Tibial nerve (tissue), 4 donors: ENCODE measurements at places on chromosomes 13 and 19.

GRCh38 chr19:45676851-45677263, 8.8 kb downstream of the GIPR start:
- no peak for DNase-seq

- no peak for DNase-seq
Measured at GRCh38 chr13:94415500-94416237, 63.8 kb downstream of the DCT start.

DNA sequence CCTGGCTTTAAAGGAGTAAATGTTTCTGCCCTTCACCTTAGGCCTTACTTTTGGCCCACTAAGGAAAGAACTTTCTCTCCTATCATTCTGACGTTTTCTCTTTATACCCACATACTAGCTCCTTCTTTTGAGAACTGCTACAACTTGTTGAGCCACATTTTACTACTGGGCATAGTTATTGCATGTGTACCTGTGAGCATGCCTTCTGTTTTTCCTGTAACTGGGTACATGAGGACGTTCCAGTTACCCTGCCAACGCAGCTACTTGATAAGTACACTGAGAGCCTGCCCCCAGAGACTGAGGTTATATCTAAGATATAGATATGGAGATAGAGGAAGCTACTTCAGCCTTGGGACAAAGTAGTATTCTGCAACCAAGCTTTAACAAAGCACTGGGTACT, 3.5 kb downstream of the CCDC169 start:
- DNase-seq = no peak

- peak; percentile 60 for DNase-seq
Measured at GRCh38 chr19:17475541-17476115, 5.3 kb downstream of the SLC27A1 start.

- no peak for DNase-seq
Measured at GRCh38 chr13:50167224-50167947, 152.1 kb downstream of the KCNRG start.

DNA sequence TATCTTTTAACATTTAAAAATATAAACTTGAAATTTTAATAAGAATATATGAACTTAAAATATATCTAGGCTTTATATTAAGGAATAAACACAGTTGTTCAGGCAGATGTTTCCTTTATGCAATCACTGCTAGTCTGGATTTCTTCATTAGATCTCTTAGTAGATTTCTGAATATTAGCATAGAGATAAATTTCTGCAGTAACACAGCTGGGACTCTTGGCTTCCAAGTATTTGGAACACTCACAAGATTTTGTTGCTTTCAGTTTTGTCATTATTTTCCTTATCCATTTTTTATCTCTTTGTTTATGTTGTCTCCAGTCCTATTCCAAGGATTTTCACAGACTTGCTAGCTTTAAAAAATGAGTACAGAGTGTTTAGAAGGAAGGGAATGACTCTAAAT, 857.1 kb downstream of the GPC5 start:
- no peak for DNase-seq

DNA sequence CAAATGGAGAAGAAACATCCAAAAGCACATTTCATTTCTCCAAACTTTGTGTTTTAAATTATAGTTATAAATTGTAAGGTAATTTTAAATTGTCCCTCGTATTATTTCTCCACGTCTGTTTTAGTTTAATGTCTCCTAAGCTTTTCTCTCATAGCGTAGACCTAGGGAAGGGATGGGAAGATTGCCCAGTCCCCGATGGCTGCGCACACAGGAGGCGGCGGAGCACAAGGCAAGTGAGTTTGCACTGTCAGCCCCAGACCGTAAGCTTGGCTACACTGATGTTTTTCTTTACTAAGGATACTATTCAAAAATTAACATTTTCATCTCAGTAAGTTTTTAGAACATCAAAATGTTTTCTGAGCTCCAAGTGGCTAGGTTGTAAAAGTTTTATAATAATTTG, 72.3 kb downstream of the GPR12 start:
- DNase-seq = no peak

- DNase-seq = no peak
Measured at GRCh38 chr19:6005321-6006069, 27.6 kb upstream of the RANBP3 start.
